ENCODE measurements at places on chromosomes 4 and X.

DNA sequence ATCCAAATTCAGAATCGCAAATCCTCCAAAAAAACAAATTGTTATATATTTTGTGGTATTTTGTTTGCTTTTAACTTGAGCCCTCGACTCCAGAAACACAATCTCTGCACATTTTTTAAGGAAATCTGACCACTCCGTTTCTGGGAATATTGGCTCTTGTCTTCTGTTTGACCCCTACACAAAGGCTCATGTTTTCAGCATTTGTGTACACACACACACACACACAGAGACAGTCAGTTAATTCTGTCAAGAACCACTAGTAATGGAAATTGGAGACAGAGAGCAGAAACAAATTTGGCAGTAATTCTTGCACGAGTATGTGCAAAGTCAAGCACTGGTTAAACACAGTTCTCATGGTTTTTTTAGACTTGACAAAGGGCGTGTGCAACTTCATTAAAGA lies 115.4 kb downstream of the AFAP1 start:
- DNase-seq = no peak

GRCh38 chr4:158836002-158836369 lies 67.2 kb downstream of the FNIP2 start:
- DNase-seq = no peak

DNA sequence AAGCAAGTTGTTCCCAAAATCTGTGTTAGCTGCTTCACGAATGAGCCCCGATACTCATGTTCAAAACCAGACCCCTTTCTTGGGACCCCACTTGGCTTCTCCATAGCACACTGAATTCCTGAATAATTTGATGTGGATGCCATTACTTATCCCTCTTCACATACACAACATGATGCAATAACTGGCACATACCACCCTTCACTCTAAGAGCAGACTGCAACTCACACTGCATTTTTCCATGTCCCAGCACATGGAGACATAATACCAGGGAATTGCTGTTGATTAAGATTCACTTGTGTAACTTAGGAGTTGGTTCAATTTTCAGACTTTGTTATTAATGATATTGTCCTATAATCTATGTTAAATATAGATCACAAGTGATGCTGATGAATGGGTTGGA lies 213.4 kb downstream of the MAML3 start:
- no peak for DNase-seq

DNA sequence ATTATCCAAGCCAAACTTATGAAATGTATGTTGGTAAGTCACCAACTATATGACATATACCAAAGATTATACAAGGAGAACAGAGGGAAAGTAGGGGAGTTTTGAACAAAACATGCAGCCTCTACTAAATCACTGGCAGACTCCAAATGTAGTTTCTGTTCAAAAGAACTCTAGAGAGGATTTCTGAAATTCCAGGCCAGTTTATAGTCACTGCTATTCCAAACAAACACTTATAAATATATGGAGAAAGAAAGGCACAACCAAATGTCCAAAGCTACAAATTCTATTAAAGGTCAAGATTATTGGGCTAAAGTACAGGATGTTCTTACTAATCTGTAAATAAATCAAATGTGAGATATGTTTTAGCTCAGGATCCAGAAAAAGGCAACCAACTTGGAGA lies 2.7 kb upstream of the LRCH2 start:
- no peak for DNase-seq

- no peak for DNase-seq
Measured at GRCh38 chr4:38111024-38111423, 150.8 kb downstream of the PTTG2 start.

- DNase-seq = no peak
Measured at GRCh38 chr4:124948976-124949597, 236.6 kb upstream of the ANKRD50 start.

Measured in HAP-1 (cell line).